Dorsolateral prefrontal cortex (tissue), 122 donors: ENCODE measurements at places on chromosomes 12 and 14.

GRCh38 chr14:22699801-22700564 is 55.8 kb upstream of the OR6J1 start:
- no peak for DNase-seq

DNA sequence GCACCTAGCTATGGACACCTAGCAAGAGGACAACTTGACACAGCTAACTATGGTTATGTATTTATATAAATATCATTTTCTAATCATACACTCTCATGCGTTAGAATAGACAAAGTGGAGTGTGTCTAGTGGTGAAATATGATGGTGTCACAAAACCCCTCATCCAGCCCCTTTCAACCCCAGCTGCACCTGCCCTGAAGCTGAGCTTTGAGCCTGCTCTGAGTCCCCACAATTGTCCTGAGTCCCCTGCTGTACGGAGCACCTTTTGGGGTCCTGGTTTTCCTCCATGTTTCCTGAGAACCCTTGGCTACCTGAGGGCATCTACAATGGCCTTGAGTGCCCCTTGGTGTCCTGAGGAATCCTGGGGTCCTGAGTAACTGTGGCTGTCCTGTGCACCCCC is 1072.8 kb downstream of the TMEM121 start:
- no peak for DNase-seq

DNA sequence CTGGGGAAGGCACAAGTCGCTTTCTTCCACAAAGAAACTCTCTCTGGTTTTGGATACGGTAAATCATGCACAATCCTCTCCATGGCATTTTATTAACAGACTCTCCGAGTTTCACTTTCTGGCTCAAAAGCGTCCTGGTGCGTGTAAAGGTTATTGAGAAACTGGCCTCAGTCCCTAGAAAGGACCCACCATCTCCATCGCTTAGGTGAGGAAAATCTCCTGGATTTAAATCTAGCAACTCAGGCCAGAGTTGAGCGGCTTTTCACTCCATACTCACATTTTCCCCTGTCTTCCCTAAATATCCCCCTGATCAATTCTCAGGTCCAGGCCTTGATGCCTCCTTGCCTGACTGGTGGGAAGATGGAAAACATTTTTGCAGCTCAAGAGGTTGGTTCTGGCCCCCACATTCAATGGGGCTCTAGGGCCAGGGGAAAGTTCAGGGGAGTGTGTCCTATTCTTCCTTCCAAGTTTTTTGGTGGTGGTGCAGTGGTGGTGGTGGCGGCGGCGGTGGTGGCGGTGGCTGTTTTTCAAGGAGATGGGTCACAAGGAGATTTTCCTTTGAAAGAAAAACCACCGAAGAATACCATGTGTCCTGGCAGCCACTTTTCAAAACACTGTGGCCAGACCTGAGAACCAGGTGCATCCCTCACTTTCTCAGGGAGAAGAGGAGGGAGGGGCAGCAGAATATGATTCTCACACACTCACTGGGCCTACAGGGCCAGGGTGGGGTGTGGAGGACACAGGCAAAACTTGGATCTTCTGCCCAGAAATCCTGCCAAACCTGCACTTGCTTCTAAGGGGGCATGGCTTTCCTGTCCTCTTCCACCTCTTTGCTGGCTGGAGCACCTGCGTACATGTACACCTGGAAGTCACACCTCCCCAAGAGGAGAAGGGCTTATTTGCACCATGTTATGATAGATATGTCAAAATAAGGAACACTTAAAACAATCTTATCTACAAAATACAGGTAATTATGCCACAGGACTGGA is 46.7 kb upstream of the PNMA1 start:
- no peak for DNase-seq

DNA sequence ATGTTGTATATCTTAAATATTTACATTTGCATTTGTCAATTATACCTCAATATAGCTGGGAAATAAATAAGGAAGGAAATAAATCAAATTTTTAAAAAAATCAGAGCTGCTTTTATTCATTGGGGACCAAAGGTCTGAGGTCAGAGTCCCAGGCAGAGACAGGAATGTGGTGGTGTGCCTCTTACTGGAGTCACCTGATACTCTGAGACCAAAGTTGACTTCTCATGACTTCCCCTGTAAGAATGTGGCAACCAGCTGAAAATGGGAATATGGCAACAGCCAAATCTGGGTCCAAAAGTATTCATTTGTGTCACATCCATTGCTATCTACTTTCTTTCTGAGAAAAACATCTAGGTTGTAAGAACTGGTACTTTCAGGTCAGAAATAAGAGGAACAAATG is 496.6 kb upstream of the TMPO start:
- DNase-seq: no peak

- DNase-seq: no peak
Measured at GRCh38 chr14:104700747-104701217, 11.4 kb downstream of the INF2 start.

- DNase-seq: no peak
Measured at GRCh38 chr12:92185052-92185451, 39.4 kb upstream of the BTG1 start.

DNA sequence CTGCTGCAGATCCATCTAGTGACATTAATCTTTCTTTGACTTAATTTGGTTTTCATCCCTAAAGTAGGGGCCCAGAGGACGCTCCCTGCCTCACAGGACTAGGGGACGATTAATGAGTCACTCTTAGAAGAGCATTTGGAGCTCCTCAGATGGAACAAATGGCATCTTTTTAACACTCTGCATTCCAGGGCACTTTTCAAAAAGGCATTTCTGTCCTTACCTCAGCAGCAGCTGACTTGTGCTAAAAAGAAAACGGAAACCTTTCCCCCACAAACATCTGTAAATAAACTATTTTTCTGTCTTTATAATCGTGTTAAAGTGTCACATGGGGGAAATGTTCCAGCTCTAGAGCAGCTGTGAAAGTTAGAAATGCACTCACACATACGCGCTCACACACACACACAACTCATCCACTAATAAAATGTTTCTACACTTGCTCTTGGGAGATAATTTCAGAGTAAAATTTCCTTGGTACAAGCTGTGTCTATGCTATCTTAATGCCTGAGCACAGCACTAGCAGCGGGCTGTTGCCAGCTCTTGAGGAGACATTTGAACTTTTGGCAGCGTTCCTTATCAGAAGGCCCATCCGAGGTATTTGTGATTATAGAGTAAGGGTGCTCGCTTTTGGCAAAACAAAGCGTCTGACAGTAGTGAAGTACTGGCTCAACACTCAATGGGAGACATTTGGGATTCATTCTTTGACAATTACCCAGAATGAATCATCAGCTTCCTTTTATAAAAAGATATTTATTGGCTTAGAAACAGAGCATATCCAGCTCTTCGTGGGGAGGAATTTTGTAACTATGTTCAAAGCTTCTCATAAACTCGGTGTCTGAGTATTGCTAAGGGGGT is 141.3 kb downstream of the PLXNC1 start:
- DNase-seq: no peak

- no peak for DNase-seq
Measured at GRCh38 chr14:74429991-74430390, 4.0 kb upstream of the SYNDIG1L start.

GRCh38 chr12:31280183-31280582 is 45.8 kb downstream of the SINHCAF start:
- DNase-seq: no peak

- no peak for DNase-seq
Measured at GRCh38 chr12:7439579-7440505, 4.1 kb downstream of the CD163L1 start.

DNA sequence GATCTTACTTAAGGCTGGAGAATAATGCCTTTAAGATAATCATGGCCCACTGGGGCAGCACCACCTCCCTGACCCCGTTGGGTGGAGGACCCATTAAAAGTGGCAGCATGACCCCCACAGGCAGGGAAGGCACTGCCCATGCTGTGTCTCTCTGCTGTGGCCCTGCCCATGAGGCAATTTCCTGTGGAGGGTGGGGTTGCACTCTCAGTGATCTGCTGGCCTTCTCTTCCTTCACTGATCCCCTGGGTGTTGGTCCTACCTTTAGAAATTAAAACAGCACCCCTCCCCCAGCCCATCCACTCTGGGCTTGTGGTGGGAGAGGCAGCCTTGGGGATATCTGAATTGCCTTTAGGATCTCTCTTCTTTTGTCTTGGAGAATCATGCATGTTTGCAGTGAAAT is 17.3 kb downstream of the KLRK1 start:
- DNase-seq: no peak

DNA sequence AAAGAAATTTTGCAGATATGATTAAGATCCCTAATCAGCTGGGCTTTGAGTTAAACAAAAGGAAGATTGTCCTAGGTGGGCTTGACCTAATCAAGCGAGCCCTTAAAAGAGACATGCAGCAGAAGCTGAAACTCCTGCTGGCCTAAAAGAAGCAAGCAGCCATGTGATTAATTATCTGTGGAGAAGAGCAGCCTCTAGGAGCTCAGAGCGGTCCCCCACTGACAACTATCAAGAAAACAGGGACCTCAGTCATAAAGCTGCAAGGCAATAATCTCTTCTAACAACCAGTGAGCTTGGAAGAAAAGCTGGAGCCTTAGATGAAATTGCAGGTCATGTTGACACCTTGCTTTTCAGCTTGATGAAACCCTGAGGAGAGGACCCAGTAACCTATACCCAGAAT is 288.9 kb upstream of the CLEC14A start:
- no peak for DNase-seq

DNA sequence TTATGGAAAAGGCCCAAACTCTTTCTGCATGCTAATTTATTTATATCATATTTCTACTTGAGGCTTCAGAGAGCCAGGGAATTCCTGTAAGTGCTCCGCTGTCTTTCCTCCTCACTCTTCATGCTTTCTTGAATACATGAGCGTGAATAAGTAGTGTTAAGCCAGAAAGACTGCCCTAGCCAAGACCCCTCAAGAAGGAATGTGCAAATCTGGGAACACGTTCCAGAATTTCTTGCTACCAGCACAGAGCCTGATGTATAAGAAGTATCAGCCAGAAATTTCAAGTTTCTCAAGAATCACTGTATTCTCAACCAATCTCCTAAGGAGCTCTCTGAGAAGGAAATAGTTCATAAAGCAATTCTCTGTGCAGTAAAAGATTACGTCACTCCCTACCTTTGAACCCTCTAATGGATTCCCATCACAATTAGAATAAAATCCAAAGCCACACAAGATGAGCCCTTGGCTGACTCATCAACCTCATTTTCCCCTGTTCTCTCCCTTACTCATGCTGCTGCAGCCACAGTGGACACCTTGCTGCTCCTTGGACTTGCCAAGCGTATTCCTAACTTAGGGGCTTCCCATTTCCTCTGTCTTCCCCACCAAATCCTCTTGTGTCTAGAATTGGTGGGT is 6.9 kb upstream of the TSPAN8 start:
- no peak for DNase-seq

GRCh38 chr12:53617700-53618099 is 8.5 kb downstream of the ATF7 start:
- DNase-seq: no peak

DNA sequence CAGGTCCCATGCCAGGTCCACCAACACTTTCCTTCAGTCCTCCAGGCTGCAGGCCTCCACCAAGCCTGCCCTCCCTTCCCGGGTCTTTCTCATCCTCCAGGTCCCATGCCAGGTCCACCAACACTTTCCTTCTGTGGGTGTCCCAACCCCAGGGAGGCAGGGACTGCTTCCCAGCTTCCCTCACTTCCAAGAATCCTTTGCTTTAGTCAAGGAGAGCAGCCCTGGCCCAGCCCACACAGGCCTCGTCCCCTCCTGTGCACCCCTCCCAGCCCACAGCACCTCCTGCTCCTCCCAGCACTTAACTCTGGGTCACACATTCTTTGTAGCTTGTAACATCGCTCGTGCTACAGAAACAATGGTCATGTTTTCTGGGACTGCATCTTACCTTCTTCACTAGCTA is 72.9 kb downstream of the TESC start:
- DNase-seq: no peak

GRCh38 chr12:98229540-98229924 is 285.9 kb upstream of the TMPO start:
- no peak for DNase-seq

DNA sequence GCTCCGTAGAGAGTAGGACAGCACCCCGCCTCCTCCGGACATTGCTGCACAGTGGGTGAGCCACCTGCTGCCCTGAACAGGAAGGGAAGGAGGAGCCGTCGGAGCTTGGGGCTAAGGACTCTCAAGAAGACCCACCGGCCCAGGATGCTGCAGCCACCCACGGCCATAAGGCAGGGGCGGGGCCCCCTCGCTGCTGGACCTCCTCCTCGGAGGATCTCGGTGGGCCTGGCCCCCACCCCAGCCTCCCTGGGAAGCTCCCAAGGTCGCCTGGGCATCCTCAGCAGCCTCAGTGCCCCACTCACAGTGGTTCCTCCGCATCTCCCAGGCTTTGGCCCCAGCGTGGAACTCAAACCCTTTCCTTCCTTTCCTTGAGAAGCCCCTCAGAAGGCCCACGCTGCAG is 68.6 kb upstream of the DIO3 start:
- no peak for DNase-seq

DNA sequence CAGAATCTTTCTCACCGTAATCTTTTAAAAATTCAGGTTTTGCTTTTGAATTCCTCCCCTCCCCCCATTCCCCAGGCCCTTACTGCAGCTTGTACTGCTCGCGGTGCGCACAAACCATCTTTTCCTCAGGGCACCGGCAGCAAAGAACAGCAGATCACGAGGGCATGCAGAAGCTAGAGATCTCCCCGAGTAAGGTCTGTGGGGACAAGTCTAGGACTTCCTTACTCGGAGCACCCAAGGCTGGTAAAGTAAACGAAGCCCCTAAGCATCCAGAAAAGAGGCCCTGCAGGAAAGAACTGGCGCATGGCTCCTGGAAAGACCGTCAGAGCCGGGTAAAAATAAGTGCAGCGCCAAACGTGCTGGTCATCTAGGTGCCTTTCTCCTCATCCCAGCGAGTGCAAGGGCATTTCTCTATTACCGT is 727 bp downstream of the LDHB start:
- DNase-seq: no peak

DNA sequence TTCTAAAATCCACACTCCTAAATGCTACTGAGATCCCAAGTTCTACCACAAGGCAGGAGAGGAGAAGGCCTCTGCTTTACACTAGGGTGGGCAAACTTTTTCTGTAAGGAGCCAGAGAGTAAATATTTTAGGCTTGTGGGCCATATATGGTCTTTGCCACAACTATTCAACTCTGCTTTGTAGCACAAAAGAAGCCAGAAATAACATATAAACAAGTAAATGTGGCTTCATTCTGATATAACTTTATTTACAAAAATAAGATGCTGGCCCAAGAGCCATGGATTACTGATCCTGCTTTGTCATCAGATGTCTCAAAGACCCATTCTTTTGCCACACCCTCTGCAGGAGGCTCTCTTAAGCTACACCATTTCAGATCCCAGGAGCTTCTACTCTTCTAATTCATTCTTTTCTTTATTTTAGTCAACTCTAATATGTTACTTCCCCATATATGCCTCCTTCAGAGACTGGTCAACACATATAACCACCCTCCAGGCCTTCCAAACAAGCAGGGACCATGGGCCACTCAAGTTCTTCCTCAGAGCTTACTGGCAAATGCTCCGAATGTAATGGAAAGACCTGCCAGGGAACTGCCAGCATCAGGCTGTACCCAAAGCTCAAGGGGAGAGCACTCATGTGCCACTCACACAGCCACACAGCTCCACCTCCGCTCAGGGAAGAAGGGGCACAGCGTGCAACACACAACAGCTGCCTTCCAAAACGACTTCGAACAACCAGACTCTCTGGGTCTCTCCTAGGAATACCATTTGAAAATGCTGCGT is 15.6 kb downstream of the APPL2 start:
- no peak for DNase-seq
